ENCODE measurements at places on chromosomes 6 and 20.

DNA sequence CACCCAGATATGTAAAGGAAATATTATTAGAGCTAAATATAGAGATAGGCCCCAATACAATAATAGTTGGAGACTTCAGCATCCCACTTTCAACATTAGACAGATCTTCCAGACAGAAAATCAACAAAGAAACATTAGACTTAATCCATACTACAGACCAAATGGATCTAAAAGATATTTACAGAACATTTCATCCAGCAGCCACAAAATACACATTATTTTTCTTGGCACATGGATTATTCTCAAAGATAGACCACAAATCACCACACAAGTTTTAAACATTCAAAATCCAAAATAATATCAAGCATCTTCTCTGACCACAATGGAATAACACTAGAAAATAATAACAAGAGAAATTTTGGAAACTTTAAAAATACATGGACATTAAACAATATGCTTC is 1159.1 kb upstream of the CITED2 start:
- DNase-seq = no peak

DNA sequence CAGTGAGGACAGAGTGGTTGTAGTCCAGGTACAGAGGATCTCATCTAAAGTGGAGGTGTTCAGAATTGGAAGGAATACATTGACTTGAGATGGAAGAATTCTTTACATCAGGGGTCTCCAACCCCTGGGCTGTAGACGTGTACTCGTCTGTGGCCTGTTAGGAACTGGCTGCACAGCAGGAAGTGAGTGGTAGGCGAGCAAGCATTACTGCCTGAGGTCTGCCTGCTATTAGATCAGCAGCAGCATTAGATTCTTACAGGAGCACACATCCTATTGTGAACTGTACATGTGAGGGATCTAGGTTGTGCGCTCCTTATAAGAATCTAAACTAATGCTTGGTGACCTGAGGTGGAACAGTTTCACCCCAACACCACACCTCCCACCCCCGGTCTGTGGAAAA is 121.1 kb downstream of the CDKAL1 start:
- peak; percentile 39 for DNase-seq

DNA sequence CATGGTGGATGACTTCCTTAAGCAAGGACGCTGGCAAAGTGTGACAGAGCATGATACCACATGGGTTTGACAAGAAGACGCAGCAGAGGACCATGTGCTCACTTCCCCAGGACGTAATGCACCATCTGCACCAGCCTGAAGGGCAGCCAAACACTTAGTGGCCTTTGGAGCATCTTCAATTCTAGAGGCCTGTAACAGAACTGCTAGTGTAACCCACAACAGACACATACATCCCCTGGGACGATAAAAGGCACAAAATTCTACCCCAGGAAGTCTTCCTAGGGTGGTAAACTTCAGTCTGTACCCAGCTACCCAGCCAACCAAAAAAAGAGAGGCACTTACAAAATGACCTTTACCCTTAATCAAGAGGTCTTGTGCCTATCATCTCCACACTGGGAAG is 9.2 kb upstream of the CPNE1 start:
- DNase-seq = no peak

DNA sequence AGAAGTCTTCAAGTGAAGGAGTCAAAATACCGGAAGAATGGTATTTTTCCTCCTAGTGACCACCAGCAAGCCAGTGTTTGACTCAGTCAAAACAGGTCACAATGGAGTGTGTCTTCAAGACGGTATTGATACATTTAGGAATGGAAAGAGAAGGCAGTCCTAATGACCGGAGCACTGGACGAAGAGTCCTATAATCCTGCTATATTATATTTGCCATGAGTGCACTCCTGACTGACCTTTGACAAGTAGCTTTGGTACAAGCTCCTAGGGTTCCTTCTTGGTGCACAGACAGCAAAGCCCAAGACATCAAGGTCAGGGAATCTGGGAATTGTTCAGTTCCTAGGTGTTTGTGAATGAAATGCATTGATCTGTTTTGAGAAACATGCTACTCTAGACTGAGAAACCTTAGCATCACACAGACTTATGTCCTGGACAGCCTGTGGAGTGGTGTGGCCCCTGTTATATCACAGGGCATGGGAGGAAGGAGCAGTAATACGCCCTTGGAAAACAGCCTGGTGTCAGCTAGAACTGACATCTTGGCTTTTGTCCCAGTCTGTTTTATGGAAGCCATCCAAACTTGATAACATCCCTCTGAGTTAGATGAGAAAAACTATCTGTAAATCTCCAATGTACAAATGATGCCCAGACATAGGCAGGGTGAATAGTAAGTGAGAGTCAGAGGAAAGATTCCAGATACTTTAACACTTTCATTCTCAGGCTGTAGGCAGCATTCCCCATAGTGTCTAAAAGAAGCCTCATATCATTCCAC is 18.5 kb downstream of the NOX3 start:
- peak; percentile 34 for DNase-seq

DNA sequence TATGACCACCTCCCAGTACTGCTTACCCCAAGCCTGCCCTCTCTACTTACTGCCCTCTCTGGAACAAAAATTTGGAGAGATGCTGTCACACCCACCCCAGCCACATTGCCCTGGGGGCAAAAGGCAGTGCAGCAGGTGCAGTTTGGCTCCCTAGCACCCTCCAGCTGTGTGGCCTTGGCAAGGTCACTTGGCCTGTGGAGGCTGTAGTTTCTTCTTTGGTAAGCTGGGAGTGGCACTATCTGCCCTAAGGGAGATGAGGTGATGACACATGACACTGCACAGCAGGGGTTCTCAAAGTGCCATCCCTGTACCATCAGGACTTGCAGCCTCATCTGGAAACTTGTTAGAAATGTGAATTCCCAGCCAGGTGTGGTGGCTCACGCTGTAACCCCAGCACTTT is 44.8 kb downstream of the TAF8 start:
- no peak for DNase-seq

GRCh38 chr6:134849920-134850447 is 99.9 kb downstream of the ALDH8A1 start:
- DNase-seq = no peak

GRCh38 chr6:26607434-26608230 is 10.9 kb downstream of the ABT1 start:
- DNase-seq = peak; percentile 69

- DNase-seq = peak; percentile 26
These were observed 1557.5 kb downstream of the GRIK2 start for GRCh38 chr6:102950967-102951366.

Data from EL (cell line).